HTR-8/SVneo (cell line): ENCODE measurements at places on chromosomes 4 and X.
A peak's percentile ranks its signal among the peaks of the same experiment; 100 is the strongest.

- DNase-seq: peak; percentile 40
These were observed at the start of gene PARM1 for GRCh38 chr4:74932832-74933561. PARM1 (plus strand) TSS chr4:74933116; CDS start chr4:74933328, 212 bp downstream.

DNA sequence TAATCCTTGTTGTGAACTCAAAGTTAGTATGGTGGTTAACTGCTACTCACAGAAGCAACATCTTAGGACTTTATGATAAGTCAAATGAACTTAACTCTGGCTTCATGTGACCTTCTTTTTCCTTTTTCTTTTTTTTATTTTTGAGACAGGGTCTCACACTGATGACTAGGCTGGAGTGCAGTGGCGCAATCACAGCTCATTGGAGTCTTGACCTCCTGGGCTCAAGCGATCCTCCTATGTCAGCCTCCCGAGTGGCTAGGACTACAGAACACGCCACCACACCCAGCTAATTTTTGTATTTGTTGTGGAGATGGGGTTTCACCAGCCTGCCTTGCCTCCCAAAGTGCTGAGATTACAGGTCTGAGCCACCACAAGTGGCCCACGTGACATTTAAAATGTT is 22.4 kb downstream of the SEC31A start:
- DNase-seq: no peak

DNA sequence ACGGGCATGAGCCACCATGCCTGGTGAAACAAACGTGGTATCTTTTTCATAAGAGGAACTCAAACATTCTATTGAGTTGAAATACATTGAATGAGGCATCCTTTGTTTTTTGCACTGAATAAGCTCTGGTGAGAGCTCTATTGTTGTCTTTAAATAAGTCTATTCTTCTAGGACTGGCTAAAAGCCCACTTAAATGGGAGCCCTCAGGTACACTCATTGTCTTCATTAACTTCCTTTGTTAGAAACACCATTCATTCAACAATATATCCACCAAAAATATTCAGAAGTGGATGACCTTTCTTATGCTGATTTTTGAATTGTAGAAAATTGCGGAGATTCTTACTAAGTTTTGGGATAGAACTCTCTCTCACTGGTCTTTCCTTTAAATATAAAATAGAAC is 568.0 kb downstream of the IL1RAPL1 start:
- DNase-seq: no peak

DNA sequence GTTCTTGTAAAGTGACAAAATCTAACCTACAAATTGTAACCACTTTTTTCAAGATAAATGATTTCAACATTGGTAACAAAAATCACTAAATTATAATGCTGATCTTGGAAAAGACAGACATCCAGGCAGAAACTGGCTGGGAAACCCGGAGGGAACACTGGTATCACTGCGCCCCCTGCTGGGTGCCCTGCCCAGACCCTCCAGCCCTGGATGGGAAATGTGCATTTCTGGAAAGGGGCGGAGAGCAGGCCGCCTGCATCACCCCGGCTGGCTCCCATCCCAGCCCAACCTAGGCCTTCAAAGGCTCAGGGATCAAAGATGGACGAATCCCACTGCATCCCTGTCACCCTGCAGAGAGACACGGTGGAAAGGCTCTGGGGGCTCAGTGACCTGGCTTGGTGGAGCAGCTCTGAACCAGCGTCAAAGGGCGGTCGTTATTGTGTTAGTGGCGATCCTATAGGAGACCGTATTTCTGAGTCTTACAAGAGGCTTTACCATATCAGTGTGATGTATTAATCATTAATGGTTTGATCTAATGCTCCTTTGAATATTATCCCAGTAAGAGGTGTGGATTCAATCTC is 37.3 kb downstream of the ACOX3 start:
- DNase-seq: peak; percentile 91

DNA sequence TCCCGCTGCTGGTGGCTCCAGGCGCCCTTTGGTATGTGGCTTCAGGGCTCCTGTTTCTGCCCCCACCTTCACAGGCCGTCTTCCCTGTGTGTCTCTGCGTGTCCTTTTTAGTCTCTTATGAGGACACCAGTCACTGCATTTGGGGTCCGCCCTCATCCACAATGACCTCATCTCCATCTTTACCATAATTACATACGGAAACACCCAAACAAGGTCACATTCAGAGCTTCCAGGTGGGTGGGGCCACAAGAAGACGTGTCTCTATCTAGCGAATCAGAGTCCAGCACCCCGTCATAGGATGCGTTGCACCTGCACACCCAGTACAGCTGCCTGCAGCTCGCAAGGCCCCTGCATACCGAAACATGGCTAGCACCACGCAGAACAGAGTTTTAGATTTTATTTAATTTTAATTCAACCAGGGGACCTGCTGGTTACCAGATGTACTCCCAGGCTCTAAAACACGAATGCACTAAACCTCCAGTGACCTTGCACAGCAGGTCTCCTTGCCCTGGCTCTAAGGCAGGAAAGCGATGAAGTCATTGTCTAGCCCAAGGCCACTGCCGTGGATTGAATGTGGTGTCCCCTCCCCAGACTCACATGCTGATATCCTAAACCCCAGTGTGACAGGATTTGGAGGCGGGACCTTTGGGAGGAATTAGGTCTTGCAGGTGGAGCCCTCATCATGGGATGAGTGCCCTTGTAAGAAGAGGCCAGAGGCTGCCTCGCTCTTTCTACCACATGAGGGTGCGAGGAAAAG is 30.3 kb downstream of the ABLIM2 start:
- no peak for DNase-seq

- peak; percentile 14 for DNase-seq
These were observed 19.3 kb downstream of the NOA1 start for GRCh38 chr4:56958111-56958517.

GRCh38 chrX:11558972-11559371 is 106.7 kb downstream of the ARHGAP6 start:
- no peak for DNase-seq
